ENCODE measurements at places on chromosomes 6 and 20.

GRCh38 chr6:3061501-3061941 lies 6.8 kb upstream of the RIPK1 start:
- no peak for DNase-seq

- DNase-seq: no peak
These were observed 86.1 kb downstream of the SLX4IP start for GRCh38 chr20:10521068-10521831.

DNA sequence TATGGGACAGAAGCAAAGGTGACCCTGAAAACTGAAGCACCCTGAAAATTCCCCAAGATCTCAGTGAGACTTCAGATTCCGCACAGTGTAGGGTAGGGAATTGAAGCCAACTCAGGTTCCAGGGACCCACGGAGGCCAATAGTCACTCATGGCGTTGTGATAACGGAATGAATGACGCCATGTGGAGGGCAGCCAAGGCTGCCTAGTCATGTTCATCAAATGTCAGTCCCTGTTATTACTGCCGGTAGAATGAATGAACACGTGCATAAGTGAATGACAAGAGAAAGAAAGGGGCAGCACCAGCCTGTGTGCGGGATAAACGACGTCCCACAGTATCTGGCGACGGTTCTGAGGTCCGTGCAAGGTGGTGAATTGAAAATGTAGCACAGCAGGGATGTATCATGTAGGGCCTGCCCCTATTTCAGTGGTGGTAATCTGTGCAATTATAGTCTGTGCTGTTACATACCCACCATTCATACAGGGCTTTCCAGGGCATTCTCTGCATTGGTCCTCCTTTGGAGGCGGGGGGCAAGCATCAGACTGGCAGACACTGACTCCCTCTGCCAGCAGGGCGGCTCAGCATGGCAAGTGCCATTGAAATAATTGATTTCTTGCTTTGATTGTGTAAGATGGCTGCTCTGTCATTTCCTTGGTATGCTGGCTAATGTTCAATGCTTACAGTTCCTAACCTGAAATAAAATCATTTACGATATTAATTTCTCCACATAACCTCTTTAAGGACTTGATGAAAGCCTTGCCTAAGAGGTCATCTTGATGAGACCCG lies 386.9 kb downstream of the CDH4 start:
- no peak for DNase-seq

- no peak for DNase-seq
These were observed 548 bp downstream of the AGPAT4 start for GRCh38 chr6:161273274-161273751.

- no peak for DNase-seq
These were observed 348.1 kb downstream of the THBS2 start for GRCh38 chr6:168905451-168906090.

DNA sequence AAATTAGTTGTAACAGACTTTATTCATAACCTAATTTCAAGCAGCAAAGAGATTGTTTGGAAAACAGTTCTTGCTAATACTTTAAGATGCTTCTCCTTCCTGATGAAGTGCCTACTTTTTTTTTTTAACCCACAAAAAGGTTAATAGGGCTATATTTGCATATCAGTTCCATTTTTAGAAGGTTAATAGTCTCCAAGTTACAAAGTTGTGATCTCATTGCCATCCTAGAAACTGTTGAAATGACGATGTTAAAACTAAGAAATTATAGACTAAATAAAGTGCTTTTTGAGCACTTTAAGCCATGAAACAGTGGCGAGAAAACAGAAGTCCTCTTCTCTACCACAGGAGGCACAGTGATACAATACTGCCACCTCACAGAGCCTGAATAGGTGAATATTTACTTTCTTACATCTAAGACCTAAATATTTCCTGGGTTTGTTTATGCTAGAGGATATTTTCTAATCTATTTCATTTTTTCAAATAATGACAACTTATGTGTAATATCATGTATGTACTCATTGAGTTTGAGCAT lies 5.3 kb downstream of the RNF144B start:
- DNase-seq: no peak

DNA sequence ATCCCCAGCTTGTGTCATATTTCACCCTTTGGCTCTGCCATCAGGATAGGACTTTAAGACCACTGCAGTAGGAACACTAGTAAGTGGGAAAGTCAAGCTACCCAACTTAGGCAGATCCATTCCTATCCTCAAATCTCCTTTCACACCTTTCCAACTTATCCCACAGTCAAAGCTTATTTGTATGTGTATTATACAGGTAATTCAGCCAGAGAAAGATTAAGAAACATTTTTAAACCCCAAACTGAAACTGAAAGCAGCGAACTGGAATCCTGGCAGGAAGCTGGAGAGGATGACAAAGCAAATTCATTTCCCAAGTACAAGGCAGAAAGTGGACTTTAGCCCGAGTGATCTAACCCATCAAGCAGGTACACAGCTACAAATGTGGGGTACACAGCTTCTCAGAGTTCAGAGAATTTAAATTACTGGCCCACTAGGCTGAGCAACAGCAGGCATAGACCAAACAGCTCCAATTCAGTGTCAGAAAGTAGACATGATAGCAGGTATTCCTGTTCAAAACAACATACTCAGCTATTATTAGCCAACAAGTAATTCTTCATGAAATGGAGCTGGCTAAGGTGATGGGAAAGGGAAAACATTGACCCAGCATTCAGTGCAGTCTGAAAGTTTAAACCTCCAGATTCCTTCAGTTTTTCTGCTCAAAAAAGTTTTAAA lies 39.1 kb downstream of the ILRUN start:
- DNase-seq: no peak

GRCh38 chr6:122709922-122710512 lies 69.5 kb upstream of the FABP7 start:
- no peak for DNase-seq

GRCh38 chr20:14991023-14991422 lies 653.6 kb upstream of the FLRT3 start:
- no peak for DNase-seq

DNA sequence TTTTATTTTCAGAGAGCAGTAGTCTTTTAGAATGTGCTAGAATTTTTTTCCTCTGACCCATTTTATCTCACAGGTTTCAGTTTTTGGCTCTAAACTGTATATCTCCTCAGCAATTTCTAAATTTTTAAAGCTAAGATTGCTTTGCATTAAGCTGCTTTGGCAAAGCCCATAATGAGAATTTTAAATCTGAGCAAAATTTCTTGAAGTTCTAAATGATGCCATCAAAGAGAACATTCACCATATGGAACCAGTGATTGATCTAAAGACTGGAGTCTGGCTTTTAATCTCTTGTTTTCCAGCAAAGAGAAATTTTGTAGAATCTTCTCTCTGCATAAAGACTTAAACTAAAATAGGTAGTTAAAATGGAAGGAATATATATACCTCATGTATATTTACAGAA lies 313.6 kb downstream of the TBC1D32 start:
- DNase-seq: no peak

DNA sequence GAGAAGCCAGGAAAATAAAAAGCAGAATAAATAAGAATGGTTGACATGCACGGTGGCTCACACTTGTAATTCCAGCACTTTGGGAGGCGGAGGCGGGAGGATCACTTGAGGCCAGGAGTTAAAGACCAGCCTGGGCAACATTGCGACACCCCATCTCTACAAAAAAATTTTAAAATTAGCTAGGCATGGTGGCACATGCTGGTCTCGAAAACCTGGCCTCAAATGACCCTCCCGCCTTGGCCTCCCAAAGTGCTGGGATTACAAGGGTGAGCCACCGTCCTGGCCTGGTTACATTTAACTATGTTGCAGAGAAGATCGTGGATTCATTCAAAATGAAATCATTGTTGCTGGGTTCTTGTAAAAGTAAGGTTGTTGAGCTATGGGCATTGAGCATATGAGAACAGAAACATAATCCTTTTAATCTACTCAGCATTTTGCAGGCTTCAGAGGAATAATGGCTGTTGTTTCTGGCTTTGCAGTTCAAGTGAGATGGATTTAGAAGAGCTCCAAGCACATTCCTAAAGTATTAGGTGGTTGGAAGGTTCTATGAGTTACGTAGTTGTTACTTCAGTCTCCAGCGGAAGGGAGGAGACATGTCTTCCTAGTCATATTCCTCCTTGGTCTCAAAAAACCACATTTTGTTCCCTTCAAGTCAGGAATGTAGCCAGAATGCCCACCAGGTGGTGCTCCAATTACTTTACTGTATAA lies 45.6 kb upstream of the RAB23 start:
- DNase-seq: no peak

DNA sequence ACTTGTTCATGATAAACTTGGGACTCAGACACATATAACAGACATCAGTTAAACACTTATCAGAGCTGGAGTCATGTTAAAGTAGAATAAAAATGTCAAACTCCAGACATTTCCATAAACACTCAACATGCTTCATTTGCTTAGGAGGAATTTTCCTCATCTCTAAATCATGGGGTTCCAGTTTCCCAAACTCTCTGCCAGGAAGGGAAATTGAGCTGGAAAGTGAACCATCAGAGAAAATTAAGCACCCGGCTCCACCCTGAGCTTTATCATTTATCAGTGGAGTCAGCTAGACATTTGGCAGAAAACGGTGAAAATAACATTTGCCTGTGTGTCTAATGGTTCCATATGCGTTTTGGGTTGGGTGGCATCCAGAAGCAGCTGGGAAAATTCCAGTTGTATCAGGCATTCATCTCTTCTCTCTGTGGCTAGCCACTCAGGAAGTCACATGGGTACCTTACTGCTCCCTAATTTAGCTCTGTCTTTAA lies 25.3 kb upstream of the ZNFX1 start:
- no peak for DNase-seq

GRCh38 chr6:1110164-1110563 lies 201.7 kb upstream of the FOXQ1 start:
- no peak for DNase-seq

GRCh38 chr20:63697868-63698545 lies 1.6 kb downstream of the TNFRSF6B start:
- DNase-seq: no peak

DNA sequence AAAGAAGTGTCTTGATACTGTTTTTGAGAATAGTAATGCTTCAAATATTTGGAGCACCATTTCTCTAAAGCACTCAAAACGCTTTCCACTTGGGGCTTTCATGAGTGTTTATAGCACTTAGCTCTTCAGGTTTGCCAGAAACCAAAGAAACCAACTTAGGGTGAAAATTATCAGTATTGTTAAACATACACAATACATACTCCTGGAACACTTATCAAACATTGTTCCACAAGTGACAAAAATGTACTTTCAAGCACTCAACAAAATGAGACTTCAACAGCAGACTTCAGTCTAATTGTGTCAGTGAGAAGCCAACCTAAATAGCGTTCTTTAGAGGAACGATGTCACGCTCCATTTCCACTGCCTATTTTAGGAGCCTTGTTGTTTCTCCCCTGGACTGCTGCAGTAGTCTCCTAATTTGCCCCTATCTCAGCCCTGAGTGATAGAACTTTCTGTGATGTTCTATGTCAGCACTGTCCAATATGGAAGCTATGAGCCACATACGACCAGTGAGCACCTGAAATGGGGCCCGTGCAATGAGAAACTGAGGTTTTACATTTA lies 461.3 kb downstream of the KIF16B start:
- no peak for DNase-seq

GRCh38 chr20:37575884-37576283 lies 48.2 kb upstream of the BLCAP start:
- DNase-seq: no peak

DNA sequence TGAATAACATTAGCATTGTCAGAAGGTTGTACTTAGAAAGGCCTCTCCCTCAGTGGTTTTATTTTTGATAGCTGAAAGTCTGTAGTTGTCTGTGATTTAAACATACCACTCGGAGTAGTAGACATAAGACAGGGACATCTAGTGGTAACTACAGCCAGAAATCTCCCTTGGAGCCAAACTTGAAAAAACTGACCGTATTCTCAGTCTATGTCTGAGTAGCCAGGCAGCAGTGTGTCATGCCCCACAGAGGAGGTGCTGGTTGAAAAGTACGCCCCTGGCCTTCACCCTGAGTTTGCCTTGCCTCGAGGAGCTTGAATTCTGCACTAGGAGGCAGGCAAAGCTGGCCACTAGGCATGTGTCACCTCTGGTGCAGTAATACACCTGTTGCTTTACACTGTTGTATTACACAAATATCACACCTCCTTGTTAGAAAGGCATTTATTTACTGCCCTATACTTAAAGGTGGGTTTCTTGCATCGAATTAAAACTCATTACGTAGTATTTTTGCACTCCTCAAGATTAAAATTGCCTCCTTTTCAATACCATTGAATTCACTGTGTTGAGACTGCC lies 20.8 kb downstream of the ZBTB2 start:
- no peak for DNase-seq

- DNase-seq: no peak
These were observed 3.7 kb downstream of the ACSS1 start for GRCh38 chr20:25054096-25054820.

- no peak for DNase-seq
These were observed 99.1 kb upstream of the ISM1 start for GRCh38 chr20:13121840-13122515.

DNA sequence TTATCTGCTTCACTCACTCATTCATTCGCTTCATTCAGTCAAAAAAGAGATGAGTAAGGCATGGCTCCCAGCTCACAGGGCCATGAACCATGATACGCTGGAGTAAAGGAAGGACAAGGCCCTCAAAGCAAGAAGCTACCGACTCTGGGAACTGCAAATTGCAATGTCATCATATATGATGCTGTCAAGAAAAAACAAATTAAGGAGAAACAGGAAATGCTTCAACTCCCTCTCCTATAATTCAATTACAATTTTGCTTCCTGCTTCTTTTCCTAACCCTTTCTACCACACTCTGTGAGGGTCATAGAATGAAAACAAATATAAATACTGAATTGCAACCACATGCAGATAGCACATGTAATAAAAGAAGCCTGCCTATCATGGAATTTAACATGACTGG lies 725.7 kb upstream of the FLRT3 start:
- no peak for DNase-seq

GRCh38 chr20:1274485-1275311 lies 8.6 kb downstream of the SNPH start:
- no peak for DNase-seq

- DNase-seq: no peak
These were observed 5.0 kb upstream of the GDF5 start for GRCh38 chr20:35443003-35443402.

- DNase-seq: no peak
These were observed 226.1 kb upstream of the GJE1 start for GRCh38 chr6:141906569-141907080.

- no peak for DNase-seq
These were observed 62.6 kb upstream of the GGTLC1 start for GRCh38 chr20:24051160-24051559.
